ENCODE measurements at places on chromosomes 12 and 14.

GRCh38 chr14:22105006-22105623 is 431.5 kb upstream of the OR4E1 start:
- DNase-seq = no peak

DNA sequence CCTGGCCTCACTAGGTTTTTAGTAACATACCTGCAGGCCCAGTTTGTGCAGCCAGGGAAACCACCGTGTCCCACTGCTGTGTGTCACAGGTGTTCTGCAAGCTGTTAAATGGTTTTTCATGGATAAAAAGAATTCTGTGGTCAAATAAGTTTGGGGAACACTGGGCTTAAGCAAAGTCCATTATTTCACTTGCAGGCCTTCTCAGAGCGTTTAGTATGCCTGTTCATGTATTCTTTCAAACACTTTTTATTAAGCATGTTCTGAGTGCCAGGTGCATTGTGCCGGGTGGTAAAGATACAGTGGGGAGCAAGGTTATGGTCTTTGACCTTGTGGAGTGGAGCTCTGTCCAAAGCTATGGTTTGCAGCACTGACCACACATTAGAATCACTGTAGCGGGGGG is 7.4 kb downstream of the RNFT2 start:
- DNase-seq = no peak

DNA sequence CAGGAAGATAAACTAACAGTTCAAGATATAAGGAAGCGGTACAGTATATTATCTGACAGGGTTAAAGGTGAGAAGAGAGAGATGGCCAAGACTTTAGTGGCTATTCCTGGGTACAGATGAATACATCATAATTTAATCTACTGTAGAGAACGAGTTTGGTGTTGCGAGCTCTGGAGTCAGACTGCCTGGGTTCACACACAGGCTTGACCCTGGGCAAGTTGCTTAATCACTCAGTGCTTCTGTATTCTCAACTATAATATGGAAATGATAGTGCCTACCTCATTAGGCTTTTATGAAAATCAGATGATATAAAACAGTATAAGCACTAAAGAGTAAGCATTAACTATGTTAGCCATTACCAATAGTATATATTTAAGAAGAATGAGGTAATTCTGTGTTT is 3.5 kb downstream of the PPM1H start:
- no peak for DNase-seq

DNA sequence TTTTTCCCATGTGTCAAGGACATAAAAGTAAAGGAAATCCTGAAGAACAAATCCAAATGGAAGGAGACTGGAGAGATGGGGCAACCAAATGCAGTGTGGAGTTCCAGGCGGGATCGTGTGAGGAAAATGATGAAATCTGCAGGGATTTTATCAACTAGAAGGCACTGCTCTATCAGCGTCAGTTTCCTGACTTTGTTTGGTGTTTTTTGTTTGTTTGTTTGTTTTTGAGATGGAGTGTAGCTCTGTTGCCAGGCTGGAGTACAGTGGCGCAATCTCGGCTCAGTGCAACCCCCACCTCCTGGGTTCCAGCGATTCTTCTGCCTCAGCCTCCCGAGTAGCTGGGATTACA is 43.3 kb upstream of the GPR132 start:
- no peak for DNase-seq

GRCh38 chr14:39563361-39563760 is 131.1 kb upstream of the FBXO33 start:
- DNase-seq = no peak

DNA sequence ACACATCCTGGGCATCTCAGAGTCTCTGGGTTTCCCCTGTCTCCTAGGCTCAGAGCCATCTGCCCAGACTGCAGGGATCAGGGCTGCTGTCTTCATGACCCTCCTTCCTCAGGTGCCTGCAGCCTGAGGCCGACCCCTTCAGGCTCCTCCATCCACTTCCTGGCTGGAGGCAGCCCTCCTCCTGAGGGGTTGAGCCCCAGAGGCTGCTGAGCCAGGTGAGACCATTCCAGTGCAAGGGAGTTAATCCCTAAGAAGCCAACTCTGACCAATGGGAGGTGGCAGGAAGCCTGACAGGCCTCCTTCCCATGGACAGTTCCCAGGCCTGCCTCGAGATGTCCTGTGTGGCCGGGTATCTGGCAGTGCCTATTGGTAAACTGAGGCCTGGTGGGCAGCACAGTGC is 8.4 kb upstream of the PPP4R4 start:
- no peak for DNase-seq

Data from stimulated activated CD4-positive, alpha-beta T cell treated with anti-CD3 and anti-CD28 coated beads, Interleukin-2, amount 100 ng/mL, for 48 hours (primary cell).